ENCODE measurements at places on chromosomes 2 and 18.

GRCh38 chr2:85503168-85503850, 35.7 kb upstream of the MAT2A start:
- no peak for DNase-seq

GRCh38 chr18:4802296-4802695, 347.2 kb upstream of the DLGAP1 start:
- no peak for DNase-seq

- DNase-seq = peak; percentile 20
Observed at GRCh38 chr2:58633613-58634365, 392.7 kb upstream of the FANCL start.

DNA sequence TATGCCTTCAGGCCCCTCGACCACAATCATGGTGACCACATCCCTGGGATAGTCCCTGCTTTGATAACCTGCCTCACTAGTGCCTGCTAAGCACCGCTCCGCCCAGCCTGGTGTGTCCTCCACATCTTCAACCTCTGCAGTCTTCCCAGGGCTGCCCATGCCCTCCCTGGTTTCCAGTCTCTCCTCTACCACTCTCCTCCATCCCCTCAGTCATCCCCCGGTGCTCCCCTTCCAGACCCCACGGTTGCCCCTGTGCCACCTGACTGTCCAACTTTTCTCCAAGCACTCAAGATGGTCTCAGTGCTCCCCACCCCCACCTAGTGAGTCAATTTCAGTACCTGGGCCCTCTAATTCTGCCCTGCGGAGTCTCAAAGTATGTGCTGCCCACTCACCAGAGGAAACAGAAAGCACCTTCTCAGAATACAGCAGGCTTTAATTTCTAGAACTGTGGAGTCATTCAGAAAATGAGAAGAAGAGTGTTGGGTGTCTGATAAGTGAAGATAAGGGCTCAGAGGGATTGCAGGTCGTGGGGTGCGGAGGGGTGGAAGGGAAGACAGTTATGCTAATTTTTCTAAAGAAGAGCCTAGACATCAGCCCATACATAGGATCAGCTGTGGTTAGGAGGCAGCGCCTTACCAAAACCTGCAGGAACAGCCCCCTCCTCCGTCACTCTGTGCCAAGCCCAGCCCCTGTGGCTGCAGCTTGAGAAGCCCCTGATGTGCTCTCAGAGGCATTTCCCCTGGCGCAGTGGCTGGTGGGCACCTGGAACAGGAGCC, 53.6 kb upstream of the CAB39 start:
- no peak for DNase-seq

GRCh38 chr18:34942975-34943374, 98.2 kb upstream of the MAPRE2 start:
- no peak for DNase-seq

GRCh38 chr2:183179156-183179555, 54.9 kb downstream of the NUP35 start:
- no peak for DNase-seq

GRCh38 chr2:226023383-226023782, 623.9 kb downstream of the NYAP2 start:
- no peak for DNase-seq

DNA sequence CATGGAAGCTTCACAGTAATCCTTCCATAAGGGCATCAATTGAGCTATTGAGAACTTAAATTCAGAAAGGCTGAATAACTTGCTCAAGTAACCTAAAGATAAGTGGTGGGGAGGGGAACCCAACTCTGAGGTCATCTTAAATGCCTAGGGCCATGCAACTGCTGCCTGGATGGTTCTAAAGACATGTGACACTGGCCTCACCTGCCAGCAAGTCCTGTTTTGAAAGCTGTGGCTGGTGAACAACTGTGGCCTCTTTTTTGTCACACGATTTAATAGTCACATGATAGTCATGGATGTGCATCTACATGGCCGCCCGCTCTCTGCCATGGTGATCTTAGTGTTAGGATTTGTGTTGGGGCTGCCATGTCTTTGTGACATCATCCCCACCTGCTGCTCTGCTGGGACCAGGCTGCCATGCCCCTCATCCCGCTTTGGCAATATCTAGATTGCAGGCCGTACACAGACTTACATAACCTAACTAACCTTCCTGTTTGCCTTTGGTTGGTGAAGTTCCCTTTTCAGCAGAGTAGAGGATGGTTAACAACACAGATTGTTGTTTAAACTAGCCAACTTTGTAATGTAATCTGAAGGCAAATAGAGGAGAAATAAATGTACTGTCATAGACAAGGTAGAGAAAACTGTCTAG, 177.9 kb upstream of the SH3BP4 start:
- DNase-seq = no peak

- no peak for DNase-seq
Observed at GRCh38 chr18:74261053-74261713, 30.6 kb downstream of the CYB5A start.

DNA sequence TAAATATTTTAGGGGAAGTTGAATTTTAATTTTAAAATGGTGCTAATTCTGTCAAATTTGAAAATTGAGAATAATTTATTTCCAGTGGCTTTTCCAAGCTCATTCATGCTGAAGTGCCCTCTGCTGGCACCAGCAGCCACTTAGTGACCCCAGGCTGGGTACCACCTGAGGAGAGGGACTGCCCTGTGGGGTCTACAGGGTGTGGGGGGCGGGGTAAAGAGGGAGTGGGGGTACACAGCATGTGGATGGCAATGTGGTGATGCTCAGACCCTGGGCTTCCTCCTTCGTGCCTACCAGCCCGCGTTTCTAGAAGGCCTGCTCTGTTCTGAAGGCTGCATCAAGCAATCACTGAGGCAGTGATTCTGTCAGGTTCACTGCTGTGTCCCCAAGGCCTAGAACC, 45.1 kb upstream of the SCLY start:
- DNase-seq = no peak

DNA sequence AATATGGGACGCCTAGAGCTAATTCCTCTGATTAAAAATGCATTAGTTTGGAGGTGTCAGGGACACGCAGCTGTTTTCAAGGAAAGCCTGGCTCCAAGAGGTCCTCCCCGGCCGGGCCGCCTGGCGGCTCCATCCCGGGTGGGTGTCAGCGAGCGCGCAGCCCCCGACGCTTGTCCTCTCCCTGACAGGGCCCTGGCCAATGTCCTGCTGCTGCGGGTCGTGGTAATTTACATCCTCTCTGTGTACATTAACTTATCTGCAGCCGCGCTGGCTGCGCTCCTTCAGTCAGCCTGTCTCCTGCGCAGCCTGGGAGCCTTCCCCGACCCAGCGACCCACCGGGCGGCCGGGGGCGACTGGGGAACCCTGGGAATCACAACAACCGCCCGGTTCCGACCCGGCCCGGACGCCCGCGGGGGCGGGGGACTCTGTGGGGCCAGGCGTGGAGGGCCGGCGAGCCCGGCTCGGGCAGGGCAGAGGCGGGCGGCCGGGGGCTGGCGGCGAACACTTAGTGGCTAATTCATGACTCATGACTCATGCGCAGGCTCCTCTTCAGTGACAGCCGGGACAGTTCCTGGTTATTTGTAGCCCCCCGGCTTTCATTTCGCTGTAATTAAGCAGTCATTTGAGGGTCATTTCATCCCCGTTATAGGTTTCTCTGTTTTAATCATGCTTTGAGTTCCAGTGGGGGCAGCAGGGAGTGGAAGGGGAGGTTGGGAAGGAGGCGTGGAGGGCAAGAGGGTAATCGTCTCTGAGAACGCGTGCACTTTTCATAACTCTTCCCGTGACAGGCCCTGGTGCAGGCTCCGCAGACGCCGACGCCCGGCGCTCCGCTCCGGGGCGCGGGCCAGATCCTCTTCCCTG, 141.9 kb upstream of the CTAGE1 start:
- peak; percentile 83 for DNase-seq

GRCh38 chr18:68991286-68991685, 193.4 kb downstream of the CCDC102B start:
- DNase-seq = peak; percentile 11

- DNase-seq = no peak
Observed at GRCh38 chr2:236085647-236086046, 82.5 kb downstream of the GBX2 start.

DNA sequence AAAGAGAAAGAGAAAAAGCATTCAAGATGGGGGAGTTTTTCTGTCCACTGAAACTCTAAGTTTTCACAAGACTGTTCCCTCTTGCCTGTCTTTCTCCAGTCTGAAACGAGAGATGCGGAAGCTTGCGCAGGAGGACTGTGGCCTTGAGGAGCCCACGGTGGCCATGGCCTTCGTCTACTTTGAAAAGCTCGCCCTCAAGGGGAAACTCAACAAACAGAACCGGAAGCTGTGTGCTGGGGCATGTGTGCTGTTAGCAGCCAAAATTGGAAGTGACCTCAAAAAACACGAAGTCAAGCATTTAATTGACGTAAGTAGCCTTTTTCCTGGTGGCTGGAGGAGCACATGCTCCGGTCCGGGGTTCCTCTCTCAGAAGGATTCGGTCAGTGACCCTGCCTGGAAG, 118.3 kb downstream of the CABLES1 start:
- no peak for DNase-seq

DNA sequence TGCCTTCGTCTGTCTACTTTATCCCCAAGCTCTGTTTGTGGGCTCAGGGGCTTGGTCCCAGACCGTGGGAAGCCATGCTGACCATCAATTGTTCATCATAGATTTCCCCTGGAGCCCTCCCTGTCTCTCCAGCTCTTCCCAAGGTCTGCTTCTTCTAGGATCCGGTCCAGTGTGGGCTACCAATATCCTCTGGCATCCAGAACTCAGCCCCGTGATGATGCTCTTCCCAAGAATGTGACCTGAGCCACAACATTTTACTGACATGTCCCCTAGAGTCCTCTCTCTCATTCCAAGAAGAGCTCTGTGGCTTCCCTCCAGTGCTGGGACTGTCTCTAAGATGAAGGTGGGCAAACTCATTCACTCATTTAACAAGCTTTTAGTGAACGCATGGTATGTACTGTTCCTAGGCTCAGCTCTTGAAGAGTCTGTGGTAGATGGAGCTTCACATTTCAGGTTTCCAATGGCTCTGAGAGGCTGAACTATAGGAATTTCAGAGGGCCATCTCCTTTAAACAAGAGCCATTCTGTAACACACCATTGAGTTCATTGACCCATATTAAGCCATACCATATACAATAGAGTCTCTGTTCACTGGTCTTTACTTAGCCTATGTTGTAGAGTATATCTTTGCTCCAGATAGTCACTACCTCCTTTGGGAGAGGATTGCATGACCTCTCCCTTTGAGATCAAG, 142.0 kb upstream of the APCDD1 start:
- no peak for DNase-seq

DNA sequence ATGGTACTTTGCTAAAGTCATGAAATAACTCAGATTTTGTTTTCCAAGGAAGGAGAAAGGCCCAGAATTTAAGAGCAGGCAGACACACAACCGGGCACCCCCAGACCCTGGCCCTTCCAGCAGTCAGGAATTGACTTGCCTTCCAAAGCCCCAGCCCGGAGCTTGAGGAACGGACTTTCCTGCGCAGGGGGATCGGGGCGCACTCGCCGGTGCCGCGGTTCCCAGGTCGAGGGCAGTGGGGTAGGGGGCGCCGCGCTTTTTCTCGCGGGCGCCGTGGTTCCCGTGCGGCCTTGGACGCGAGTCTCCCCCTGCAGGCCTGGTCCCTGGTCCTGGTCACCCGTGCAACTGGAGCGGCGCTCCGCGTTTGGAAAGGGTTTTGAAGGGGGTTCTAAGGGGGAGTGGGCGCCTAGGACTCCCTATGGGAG, 1.2 kb downstream of the ZNF236 start:
- DNase-seq = no peak

GRCh38 chr2:71082402-71083252, 14.2 kb downstream of the NAGK start:
- DNase-seq = no peak

- DNase-seq = peak; percentile 25
Observed at GRCh38 chr2:175880-176820, 87.7 kb downstream of the SH3YL1 start.

DNA sequence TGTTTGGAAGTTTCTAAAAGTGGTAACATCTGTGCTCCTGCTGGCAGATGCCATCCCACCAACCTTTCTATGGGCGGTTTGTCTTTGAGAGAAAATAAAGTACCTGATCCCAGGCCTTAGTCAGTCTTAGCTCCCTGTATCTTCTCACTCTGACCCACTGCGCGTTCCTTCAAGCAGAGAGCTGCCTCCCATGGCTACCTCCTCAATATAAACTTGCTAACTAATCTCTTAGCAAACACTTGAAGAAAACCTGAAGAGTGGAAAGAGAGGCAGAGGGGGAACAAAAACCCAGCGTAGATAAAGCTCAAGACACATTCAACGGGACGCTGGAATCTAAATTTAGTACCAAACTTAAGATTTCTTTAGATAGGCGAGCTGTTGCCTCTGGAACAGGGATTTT, 17.6 kb downstream of the ZEB2 start:
- DNase-seq = no peak

- DNase-seq = no peak
Observed at GRCh38 chr2:171042253-171042969, 113.4 kb downstream of the GORASP2 start.
